ENCODE measurements at places on chromosomes 12 and 14.
A peak's percentile ranks its signal among the peaks of the same experiment; 100 is the strongest.

- DNase-seq: no peak
Observed at GRCh38 chr14:72254202-72254936, 322.1 kb downstream of the RGS6 start.

DNA sequence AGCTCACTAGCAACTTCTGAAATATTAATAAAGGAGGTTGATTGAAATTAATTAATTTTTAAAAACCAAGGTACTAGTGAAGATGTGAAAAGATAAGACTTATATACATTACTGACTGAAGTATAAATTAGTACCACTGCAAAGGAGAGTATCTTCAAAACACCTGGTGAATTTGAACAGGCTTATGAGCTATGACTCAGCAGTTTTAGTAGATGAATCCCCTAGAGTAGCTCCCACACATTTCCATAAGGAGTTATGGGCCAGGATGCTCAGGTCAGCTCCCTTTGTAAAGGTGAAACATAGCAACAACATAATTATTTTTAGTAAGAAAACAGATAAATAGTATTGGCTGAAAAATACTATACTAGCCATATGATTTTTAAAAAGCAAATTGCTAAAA lies 218.6 kb downstream of the SYT1 start:
- DNase-seq: no peak

DNA sequence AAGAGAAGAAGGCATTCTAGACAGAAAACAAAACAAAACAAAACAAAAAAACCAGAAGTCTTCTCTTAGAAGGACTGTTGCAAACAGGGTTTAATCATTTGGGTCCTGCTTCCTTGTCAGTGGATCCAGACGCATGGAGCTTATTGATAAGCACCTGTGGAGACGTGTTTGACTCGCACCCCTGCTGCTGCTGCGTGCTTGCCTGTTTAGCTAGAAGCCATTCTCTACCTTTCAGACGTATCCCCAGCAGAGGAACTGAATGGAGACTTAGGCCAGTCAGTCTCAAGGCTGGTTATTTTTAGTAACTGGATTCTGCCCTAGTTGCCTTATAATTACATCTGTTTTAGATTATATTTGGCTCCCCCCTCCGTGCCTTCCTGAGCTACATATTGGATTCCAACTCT lies 186.1 kb upstream of the EEA1 start:
- DNase-seq: no peak

GRCh38 chr14:98890556-98891340 lies 381.2 kb downstream of the BCL11B start:
- DNase-seq: no peak

DNA sequence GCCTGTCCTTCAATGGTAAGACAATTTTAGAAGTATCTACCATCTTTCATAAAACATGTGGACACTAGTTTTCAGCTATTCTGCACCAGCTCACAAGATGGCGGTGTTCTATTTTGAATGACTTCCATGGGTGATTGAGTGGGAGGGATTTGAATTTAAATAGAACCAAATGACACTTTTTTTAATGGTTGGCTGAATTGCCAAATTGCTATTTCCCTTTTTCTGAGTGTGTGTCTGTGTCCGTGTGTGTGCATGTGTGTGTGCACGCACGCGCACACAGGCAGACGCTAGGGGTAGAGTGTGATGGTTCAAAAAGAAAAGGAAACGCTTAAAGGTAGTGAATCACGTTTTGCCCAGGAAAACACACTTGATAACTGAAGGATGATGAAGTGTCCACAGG lies 362.6 kb downstream of the DAD1 start:
- DNase-seq: no peak

DNA sequence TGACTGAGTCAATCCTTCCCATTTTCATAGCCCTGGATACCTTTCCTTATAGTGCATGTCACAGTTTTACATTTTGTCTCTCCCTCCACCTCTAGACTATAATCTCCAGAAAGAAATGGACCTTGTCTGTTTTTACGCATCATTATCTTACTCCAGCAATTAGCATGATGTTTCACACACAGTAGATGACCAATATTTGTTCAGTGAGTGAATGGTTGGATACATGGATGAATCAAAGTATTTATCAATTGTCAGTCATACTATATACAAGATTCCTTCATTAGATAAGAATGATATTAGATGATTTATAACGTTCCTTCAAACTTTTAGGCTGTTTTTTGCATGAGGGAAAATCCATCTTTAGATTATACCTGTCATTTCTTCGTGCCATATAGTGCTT lies 61.1 kb downstream of the PTHLH start:
- DNase-seq: no peak

DNA sequence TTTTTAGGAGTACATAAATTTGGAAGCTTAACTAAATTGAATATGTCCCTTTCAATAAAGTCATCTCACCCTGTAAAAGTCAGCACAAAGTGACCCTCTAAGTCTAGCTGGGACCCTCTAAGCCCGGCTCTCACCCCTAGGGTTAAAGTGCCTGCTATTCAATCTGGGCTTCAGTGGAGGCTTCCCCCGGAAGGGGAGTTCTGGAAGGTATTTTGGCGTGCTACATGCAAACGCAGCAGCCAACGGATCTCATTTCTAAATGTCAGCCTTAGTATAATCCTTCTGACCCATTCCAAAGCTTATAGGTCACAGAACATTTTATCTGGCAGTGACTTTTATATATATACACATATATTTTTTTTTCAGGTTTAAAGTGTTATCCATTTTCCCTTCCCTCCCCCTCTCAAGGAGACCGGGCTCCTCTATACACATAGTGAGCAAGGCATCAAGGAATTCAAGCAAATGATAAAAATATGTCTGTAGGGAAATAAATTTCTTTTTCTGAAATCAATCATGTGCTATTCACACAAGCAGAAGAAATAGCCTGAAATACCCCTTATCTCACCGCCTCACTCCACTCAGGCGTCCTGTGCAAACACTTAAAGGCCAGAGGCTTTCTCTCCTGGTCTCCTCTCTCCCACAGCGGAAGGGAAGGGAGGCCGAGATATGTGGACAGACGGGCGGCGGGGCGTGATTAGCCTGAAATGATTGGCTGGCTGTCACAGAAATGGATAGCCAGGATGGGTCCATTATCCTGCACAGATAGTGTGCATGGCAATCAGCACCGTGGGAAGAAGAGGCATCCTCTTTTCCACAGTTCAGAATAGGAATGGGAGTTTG lies 301.7 kb downstream of the GALC start:
- DNase-seq: no peak

DNA sequence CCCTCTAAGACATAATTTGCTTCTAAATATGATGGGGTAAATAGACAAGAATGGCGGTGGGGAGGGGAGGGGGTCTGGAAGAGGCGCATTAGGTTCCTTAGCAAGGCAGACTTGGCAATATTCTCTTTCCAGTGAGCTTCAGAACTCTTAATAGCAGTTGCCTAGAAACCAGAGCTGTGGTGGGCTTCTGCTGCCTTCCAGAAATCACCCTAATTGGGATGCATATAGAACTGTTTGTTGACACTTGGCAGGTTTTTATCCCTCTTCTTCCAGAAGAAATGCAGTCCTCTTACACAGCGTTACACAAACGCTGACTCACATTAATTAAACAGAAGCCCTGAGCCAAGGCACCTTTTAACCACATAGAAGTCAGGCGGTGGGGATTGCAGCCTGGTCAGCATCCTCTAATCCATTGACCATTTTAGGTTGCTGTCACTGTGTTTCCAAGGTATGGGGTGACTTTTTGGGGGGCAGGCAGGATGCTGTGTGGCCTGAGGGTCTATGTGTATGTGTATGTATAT lies 114.1 kb downstream of the CCDC60 start:
- no peak for DNase-seq

GRCh38 chr14:99207456-99207855 lies 64.5 kb downstream of the BCL11B start:
- no peak for DNase-seq

- DNase-seq: no peak
Observed at GRCh38 chr12:20963762-20964161, 153.3 kb downstream of the SLCO1B3 start.

DNA sequence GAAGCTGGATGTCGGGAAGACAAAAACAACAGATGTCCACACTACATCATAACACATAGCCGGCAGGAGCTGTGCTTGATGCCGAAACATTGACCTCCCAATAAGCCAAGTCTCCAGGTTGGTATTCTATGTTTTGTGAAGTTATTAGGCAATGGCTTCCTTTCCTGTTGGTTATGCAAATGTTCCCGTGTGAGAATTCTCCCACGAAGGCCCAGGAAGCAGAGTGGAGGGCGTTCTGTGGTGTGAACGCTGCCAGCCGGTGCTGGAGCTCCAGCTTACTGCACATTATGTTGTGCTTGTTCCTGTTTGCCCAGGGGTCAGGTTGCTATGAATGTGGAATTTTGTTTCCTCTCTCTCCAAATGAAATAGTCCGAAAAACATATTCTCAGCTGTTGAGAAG lies 156.4 kb upstream of the HMGA2 start:
- peak; percentile 64 for DNase-seq

- peak; percentile 64 for DNase-seq
Observed at GRCh38 chr14:50116181-50116956, at the start of gene VCPKMT. Gene VCPKMT, minus strand, starts transcription at chr14:50116572. Its CDS starts 20 bp downstream, at chr14:50116552.

DNA sequence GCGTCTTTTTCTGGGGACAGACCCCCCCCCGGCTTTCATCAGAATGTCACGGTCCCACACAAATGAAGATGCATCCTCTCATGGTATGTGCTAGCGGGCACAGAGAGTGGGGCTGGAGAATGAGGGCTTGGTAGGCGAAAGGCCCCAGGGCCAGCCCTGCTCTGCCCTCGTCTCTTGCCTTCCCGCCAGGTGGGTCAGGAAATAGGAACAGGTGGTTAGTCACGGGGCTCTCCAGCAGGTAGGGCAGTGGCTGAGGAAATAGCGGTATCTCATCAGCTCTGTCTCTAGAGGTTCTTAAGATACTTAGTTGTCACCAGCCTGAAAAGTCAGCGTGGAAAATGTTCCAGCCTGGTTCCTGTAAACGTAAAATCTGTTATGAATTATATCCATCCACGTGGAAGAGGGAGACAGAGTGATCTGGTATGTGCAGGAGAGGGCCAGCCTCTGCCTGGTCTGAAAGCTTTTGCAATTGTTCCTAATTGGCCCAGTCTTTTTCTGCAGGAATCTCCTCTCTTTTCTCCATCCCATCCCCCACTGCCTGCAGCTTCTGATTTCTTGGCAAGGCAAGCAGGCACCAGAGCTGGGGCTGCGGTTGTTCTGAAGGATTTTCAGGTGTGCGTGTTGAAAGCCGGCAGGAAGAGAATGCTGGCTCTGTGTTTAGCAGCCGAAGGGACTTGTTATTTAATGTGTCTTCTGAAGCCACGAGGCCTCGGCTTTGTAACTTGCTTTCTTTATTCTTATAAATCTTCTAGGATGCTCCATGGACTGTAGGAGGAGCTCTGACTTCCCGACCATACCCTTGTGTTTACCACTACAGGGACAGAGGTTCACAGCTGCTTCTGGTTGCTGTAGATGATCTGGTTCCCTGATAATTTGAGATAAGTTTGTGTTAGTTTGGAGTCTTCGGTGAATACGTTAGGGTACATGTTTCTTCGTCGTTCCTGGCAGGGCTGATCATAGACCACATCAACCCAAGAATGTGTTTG lies 131.1 kb downstream of the CACNA1C start:
- peak; percentile 31 for DNase-seq

- no peak for DNase-seq
Observed at GRCh38 chr14:54727929-54728328, 161.0 kb downstream of the SAMD4A start.

GRCh38 chr14:102965971-102966655 lies 43.6 kb downstream of the AMN start:
- DNase-seq: no peak

GRCh38 chr12:1234073-1234472 lies 243.1 kb downstream of the ERC1 start:
- DNase-seq: no peak

DNA sequence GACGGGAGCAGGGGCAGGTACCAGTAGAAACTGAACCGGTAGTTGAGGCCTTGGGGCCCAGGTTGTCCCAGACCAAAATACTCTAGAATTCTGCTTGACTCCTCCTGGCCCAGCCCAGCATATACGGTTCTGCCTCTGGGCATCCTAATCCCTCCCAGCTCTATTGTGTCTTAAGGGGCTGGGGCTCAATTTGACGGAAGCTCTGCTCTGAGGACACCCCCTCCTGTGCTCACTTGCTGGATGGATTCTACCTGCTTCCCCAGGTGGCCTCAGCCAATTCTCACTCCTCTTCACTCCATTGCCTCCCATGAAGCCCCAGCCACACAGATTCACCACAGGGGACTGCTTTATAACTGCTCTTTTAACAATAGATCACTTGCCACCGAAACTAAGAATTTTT lies 219.5 kb upstream of the FKBP4 start:
- DNase-seq: no peak

GRCh38 chr12:57611108-57611826 lies at the start of gene ARHGEF25:
Gene ARHGEF25, plus strand, starts transcription at chr12:57611435. Its CDS starts 460 bp downstream, at chr12:57611895.
- DNase-seq: no peak

GRCh38 chr14:102917056-102917385 lies 5.4 kb upstream of the AMN start:
- no peak for DNase-seq

Measured in skeletal muscle cell (primary cell).